Smooth muscle cell of bladder (primary cell): ENCODE measurements at places on chromosomes 7 and 10. TPM values are rescaled to one million over a fixed set of nuclear protein-coding genes. Genes with fewer than 3 reads are reported as not detected.

Gene MLXIPL
- total RNA-seq = 0.37 and 0.57 TPM in 2 replicates

Gene OR2A25
- total RNA-seq = not detected in 2 replicates

Gene RGS10
- total RNA-seq = 47.3 and 63.9 TPM in 2 replicates

Gene EBLN1
- not detected in 2 replicates for total RNA-seq

Gene NEUROG3
- not detected in 2 replicates for total RNA-seq
